ENCODE measurements at places on chromosomes 3 and 15.

- peak; percentile 72 for DNase-seq
These were observed 186.6 kb downstream of the RAP2B start for GRCh38 chr3:153348457-153349107.

GRCh38 chr15:42146551-42147430 is 9.6 kb downstream of the PLA2G4F start:
- no peak for DNase-seq

DNA sequence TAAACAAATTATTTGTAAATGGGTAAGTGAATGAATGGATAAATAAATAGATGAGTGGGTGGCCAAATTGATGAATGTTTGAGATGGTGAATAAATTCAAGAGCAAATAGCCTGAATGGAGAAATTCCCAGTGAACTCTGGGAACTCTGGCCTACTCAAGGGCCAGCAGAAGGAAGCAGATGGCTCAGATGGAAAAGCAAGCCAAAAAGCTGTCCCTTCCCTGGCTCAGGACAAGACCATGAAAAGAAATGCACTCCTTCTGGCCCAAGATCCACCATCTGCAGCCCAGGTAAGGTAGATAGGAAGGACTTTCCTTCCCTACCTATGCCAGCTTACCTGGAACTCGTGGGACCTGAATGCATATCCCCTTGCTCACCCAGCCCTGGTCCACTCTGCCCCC is 37.6 kb upstream of the CLDN18 start:
- no peak for DNase-seq

DNA sequence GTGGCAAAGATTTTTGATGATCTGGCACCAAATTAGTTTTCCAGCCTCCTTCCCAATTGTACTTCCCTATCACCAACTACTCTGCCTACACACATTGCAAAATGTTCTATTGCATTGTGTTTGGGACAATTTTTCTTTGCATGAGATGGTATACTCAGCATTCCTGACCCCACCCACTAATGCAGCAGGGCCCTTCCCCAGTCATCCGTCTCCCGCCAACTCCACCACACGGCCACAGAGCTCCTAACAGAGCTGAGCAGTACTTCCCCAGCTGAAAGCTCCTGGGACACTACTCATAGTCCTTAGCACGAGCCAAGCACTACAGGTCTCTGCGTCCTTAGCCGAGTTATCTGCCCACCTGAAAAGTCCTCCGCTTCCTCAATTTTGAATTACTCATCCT is 34.2 kb downstream of the TXNRD3 start:
- no peak for DNase-seq

DNA sequence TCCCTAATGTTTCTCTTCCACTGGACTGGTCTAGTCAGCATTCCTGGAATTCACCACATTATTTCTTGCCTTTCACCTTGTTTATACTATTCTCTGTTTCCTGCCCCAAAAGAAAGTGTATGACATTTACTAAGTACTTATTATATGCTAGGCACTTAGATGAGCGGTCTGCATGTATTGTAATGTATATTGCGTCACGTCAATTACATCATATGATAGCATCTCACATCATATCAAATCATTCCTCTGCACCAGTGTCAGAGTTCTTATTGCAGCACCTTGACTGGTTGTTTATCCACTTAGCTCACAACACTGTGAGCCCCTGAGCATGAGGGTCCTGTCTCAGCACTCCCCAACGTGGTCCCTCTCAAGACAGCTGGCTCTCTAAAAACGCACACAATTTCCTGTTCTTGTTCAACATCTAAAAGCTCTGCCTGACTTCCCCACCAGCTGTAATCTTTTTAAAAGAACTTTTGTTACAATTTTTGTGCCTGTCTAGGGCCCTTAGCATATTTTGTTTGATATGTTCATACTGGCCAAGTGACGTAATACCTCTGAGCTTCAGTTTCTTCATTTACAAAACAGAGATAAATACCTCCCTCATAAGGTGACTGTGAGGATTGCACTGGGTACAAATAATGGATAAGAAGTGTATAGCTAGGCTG is 58.8 kb downstream of the ARHGAP31 start:
- peak; percentile 54 for DNase-seq

- no peak for DNase-seq
These were observed 41.6 kb downstream of the DAG1 start for GRCh38 chr3:49511639-49512038.

- peak; percentile 32 for DNase-seq
These were observed 9.1 kb upstream of the C3orf22 start for GRCh38 chr3:126567696-126568438.

GRCh38 chr3:43762451-43762850 is 71.7 kb downstream of the ABHD5 start:
- no peak for DNase-seq

DNA sequence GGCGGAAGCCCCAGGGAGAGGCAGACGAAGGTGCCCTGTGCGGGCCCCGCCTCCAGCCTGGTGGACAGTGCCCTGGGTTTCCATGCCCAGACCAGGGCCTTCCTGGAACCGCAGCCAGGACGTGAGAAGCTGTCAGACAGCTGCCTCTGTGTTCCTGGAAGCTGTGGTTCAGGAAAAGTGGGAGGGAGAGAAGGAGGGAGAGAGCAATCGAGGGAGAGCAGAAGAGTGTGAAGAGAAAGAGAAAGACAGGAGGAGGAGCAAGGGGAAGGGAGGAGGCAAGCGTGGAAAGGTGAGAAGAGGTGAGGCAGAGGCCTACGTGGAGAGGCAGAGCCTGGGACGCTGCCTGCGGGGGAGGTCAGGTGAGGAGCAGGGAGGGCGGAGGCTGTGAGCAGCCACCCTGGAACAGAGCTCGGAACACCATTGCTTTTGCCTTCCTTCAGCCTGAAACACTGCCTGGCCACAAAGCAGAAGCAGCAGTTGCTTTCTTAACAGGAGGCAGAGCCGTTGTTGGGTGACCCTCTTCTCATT is 18.6 kb downstream of the ZDHHC19 start:
- no peak for DNase-seq

GRCh38 chr3:36418296-36418695 is 38.0 kb downstream of the STAC start:
- DNase-seq = no peak

GRCh38 chr3:127628788-127629466 is at the start of gene PODXL2:
Gene PODXL2, plus strand, starts transcription at chr3:127629185. Its CDS starts 35 bp downstream, at chr3:127629220.
- peak; percentile 82 for DNase-seq

- peak; percentile 75 for DNase-seq
These were observed 3.3 kb upstream of the NR2F2 start for GRCh38 chr15:96327155-96327741.

DNA sequence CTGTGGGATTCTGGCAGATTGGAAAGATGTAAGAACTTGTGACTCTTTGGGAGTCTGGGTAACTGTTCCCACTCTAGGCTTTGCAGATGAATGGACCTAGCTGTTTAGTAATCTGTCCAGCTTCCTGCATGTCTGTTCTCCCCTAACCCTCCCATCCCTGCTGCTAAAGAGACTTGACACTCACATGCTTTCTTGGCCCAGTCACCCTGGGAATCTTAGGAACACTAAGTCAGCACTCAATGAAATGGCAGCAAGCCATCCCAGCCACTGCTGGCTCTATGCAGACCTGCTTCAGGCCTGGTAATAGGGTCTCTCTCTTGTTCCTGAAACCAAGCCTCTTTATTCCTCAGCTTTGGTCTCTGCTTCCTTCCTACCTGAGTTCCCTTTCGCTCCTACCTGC is 63.7 kb upstream of the THSD4 start:
- no peak for DNase-seq

DNA sequence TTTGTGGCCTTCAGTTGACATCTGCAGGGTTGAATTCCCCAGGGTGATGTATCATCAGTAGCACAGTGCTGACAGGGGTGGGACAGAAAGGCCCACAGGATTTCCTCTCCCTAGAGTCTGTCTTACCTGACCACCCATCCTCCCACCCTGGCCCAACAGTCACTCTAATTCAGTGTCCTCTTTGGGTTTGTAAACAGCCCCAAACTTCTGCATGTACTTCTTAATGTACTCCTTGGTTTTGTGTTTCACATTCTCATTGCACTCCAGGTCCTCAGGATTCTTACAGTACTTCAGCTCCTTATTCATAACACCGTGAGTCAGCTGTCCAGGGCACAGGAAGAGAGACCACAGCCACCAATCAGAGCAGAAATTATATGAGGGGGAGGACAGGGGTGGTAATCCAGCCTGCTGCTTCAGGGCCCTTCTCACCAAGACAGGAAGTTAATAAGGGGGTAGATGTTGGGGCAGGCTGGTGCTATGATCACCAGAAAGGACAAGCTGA is 37.5 kb downstream of the NBEAL2 start:
- no peak for DNase-seq

GRCh38 chr3:113339616-113340244 is 101.6 kb downstream of the CFAP44 start:
- peak; percentile 71 for DNase-seq

GRCh38 chr3:46993986-46994385 is 14.5 kb downstream of the NBEAL2 start:
- DNase-seq = no peak

- peak; percentile 97 for DNase-seq
These were observed 1.3 kb upstream of the THBS1 start for GRCh38 chr15:39579487-39580116.

GRCh38 chr3:30948426-30948825 is 54.0 kb upstream of the GADL1 start:
- no peak for DNase-seq

GRCh38 chr15:68003297-68003696 is 50.8 kb upstream of the PIAS1 start:
- no peak for DNase-seq

DNA sequence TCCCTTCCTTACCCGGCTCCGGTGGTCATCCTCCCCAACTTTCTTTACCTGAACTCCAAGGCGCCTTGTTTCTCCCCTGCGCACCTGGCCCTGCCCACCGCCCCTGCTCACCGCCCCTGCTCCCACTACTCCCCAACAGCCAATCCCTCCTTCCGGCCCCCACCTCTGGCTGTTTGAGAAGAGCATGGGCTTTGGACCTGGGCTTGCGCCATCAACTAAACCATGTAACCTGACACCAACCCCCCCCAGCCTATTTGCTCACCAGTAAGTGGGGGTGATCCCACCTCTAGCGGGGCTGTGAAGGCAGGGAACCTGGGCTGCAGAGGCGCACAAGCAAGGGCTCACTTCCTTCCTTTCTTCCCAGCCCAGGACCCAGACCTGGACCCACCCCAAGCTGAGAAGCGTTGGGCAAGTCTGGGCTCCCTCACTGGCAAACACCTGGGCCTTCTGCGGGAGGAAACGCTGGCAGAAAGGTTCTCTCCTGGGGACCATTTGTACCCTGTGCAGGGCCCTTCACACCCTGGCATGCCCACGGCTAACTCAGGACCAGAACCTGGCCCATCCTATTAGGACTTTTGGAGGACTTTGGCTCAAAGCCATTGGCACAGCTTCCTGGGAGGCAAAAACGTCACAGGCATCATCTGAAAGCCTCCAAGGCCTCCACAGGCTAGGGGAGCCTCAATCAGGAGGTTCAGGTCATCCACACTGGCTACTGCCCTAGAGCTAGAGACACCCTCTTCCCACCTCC is at the start of gene PLXNB1:
PLXNB1 (minus strand) TSS at position 127 of the 748 bp plus-strand sequence. CDS start 5,475 bp downstream, outside the sequence.
- peak; percentile 98 for DNase-seq

- DNase-seq = peak; percentile 18
These were observed 43.0 kb upstream of the FGF7 start for GRCh38 chr15:49379996-49380395.

GRCh38 chr15:98755138-98755537 is 106.8 kb downstream of the IGF1R start:
- DNase-seq = no peak

- DNase-seq = no peak
These were observed 800.7 kb downstream of the NAALADL2 start for GRCh38 chr3:175659670-175660350.

GRCh38 chr3:195113536-195114425 is 157.2 kb downstream of the XXYLT1 start:
- DNase-seq = no peak

DNA sequence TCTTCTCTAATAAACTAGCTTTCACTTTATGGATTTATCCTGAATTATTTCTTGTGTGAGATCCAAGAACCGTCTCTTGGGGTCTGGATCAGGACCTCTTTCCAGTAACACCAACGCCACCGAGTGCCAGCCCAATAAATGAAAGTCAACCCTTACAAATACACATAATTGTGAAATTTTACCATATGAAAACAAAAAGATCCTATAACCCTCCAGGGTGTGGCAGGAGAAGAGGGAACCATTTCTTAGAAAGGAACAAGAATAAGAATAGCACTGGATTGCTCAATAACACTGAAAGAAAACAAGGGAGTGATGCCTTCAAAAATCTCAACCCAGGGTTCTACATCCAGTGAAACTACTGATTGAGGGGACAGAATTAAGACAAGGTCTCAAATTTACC is 51.6 kb upstream of the ACKR4 start:
- no peak for DNase-seq

DNA sequence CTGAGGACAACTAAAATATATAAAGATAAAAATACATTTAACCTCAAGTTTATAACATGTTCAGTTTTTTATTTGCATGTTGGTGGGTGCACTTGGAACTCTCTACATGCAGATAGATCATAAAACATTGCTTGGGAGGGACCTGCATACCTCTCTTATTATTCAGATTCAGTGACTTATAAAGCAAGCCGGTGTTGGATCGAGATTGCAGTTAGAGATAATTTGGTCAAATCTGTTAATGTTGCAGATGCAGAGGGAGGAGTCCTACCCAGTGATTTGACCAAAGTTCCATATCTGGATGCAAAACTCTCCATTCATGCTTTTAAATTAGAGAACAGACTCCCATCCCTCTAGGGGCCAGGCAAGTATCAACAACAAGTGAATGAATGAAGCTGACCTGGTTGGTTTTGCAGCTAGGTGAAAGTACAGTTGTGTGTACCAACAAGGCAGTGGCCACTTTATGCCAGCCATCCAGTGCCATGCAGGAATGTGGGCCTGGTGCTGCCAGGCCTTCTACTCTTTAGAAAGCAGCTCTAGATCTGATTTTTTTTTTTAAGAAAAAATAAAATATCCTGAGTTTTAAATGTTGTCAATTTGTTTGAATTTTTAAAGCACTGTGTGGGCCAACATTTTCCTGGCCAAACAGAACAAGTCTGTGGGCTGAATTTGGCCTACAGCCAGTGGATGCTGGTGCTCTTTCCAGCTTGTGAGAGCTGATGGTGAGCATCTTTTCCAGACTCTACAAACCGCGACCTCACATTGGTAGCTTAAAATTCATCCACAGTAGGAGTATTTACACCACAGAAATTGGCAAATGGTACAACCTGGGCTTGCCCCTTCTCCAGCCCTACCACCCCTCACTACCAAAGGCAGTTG is 12.3 kb downstream of the CDIN1 start:
- no peak for DNase-seq

- DNase-seq = no peak
These were observed 43.6 kb downstream of the RYR3 start for GRCh38 chr15:33354411-33354810.

GRCh38 chr15:78306176-78306774 is 6.9 kb upstream of the SKIC8 start:
- DNase-seq = no peak

- DNase-seq = no peak
These were observed 133.2 kb downstream of the PDE8A start for GRCh38 chr15:85114886-85115285.

DNA sequence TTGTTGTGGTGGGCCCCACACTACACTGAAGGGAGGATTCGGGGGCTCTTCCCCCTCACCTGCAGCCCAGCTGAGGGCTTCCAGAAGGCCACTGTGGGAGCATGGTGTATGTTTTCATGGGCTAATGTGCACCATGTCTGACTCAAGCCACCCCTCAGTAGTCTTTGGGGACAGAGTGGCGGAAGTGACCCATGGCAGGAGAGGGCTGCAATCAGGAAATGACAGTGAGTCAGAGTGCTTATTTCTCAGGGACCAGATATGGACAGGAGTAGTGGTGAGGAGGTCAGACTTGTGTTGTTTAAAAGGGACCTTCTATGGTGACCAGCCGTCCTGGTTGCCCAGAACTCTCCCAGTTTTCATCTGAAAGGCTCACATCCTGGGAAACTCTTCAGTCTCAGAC is 32.8 kb upstream of the SLC9A9 start:
- no peak for DNase-seq
